T-helper 2 cell treated with Interferon-gamma antibody and Interleukin-4, amounts not matched to agents 5 μg/mL and 100 μg/mL, for 36 hours (primary cell): ENCODE measurements at places on chromosomes 6 and 20.
A peak's percentile ranks its signal among the peaks of the same experiment; 100 is the strongest.

DNA sequence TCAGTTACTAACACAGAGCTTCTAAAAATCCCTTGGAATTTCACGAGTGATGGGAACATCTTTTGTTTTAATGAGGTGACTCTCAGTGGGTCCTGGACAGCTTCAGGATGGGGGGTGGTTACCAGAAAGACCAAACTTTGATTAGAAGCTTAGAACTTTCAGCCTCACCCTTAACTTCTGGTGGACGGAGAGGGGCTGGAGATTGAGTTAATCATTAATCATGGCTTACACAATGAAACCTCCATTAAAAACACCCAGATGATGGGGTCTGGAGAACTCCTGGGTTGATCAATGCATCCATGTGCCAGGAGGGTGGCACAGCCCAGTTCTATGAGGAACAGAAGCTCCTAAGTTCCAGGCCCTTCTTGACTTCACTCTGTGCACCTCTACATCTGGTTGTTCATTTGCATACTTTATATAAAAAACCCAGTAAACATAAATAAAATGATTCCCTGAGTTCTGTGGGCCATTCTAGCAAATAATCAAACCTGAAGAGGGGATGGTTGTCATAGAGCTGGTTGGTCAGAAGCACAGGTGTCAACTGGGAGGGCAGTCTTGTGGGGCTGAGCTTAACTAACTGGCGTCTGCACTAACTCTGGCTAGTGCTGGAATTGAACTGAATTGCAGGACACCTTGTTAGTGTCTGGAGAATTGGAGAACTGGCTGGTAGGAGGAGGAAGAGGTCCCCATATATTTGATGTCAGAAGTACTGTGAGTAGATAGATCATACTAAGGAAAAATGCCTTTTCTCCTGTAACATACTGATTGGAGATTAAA lies 10.3 kb downstream of the RMND1 start:
- no peak overlapping the region for H3K27ac ChIP-seq
- DNase-seq: no peak
- H3K4me3 ChIP-seq: no peak overlapping the region
- peaks cover 11% of the 10 kb centered on the region for H3K36me3 ChIP-seq
- peaks cover 7% of the 10 kb centered on the region for H3K4me1 ChIP-seq

DNA sequence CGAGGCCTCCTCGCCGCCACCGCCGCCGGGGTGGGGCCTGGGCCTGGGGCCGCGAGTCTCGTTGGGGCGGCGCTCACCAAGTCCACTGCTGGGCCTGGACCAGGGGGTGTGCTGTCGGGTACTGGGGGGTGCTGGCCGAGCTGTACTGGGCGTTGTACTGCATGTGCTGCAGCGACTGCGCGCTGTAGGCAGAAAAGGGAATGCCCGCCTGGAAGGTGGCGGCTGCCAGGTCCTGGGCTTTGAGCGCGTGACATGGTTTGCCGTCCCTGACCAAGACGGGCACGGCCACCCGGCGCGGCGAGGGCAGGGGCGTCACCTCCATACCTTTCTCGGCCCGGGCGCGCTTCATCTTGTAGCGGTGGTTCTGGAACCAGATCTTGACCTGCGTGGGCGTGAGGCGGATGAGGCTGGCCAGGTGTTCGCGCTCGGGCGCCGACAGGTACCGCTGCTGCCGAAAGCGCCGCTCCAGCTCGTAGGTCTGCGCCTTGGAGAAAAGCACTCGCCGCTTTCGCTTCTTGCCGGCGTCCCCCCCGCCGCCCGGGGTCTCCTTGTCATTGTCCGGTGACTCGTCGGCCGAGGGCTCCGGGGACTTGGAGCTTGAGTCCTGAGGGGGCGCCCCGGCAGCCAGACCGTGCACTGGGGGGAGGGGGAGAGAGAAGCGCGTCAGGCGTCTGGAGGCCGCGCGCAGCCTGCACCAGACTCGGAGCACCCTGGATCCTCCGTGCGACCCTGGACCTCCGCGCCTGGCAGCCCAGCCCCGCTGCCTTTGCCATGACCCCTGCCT lies 1.8 kb downstream of the NKX2-2 start:
- peaks cover 14% of the 10 kb centered on the region for H3K4me1 ChIP-seq
- no peak overlapping the region for H3K4me3 ChIP-seq
- H3K27ac ChIP-seq: peak overlapping the region; percentile 52
- peaks cover 2% of the 10 kb centered on the region for H3K36me3 ChIP-seq
- peaks cover 76% of the 10 kb centered on the region for H3K27me3 ChIP-seq
- DNase-seq: no peak

- no peak overlapping the region for H3K4me3 ChIP-seq
- H3K4me1 ChIP-seq: peaks cover 9% of the 10 kb centered on the region
- H3K27ac ChIP-seq: no peak overlapping the region
These were observed 51.0 kb upstream of the SENP6 start for GRCh38 chr6:75550544-75551167.

GRCh38 chr6:110295451-110296165 lies 62.5 kb downstream of the METTL24 start:
- peak overlapping the region; percentile 39 for H3K27ac ChIP-seq
- peaks cover 29% of the 10 kb centered on the region for H3K27me3 ChIP-seq
- H3K36me3 ChIP-seq: no peaks in the 10 kb centered on the region
- H3K4me1 ChIP-seq: peaks cover 11% of the 10 kb centered on the region

- H3K4me3 ChIP-seq: no peak overlapping the region
- DNase-seq: no peak
- no peaks in the 10 kb centered on the region for H3K27me3 ChIP-seq
- no peaks in the 10 kb centered on the region for H3K4me1 ChIP-seq
- H3K27ac ChIP-seq: no peak overlapping the region
These were observed 108.6 kb downstream of the OPN5 start for GRCh38 chr6:47890326-47890875.

- no peak for DNase-seq
- peak overlapping the region; percentile 77 for H3K4me3 ChIP-seq
- H3K27ac ChIP-seq: peak overlapping the region; percentile 14
- H3K36me3 ChIP-seq: peaks cover 38% of the 10 kb centered on the region
These were observed 2.5 kb downstream of the PDE7B start for GRCh38 chr6:135853986-135854385.
